H7 (cell line): ENCODE measurements at places on chromosomes 2 and 18. TPM values are rescaled to one million over a fixed set of nuclear protein-coding genes. Genes with fewer than 3 reads are reported as not detected.

Gene NOSTRIN
- total RNA-seq: not detected in 2 replicates

DNA sequence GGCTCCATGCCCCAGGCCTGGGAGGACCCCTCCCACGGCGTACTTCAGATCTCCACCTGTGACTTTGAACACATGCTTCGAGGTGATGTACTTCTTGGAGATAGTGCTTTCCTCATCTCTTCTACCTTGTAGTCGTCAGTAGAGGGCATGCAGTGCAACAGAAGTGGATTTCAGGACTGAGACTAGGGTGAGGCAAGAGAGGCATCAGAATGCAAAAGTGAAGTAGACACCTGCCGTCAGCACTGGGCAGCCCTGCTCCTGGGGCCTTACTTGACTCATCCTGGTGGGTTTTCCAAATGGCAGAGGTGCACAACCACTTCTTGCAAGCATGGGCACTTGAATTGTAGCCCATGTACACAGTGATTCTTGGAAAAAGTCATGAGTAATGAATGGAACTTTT is 258.8 kb downstream of the NEDD4L start:
- no peak for DNase-seq

GRCh38 chr2:67851016-67851415 is 211.8 kb downstream of the C1D start:
- no peak for DNase-seq

GRCh38 chr18:79068341-79068936 is 755 bp upstream of the ATP9B start:
- no peak for DNase-seq

DNA sequence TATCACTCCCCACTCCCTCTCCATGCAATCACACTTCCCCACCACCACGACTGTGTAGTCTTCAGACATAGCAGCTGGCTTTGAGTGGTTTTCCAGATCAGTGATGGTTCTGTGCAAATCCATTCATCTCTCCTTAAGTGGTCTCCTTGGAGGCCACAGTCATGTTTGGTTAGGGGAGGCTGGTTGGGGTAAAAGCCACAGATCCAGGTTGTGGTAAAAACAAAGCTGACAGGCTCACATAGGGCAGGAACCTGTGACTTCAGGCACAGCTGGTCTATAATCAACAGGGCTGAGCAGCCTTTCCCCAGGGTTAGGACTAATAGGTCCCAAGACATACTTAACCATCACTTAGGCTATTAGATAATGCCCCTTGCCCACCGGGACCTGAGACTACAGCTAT is 46.2 kb upstream of the FZD7 start:
- DNase-seq: no peak

DNA sequence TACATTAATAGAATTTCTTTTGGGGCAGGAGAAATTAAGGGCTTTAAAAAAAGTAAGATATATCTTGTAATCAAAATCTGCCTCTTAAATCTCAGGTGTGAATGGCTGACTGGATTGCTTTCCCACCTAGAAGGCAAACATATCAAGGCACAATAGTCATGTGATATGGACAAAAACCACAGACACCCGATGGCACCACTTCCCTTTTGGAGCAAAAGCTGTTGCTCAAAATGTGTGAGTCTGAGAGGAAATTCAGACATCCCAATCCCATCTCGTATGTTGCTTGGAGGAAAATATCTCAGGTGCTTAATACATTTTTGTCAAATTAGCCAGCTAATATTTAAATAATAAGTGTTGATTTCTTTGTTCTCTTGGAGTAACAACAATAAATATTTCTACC is 120.7 kb downstream of the KCNF1 start:
- DNase-seq: no peak

GRCh38 chr2:24704692-24705091 is 88.5 kb downstream of the PTRHD1 start:
- no peak for DNase-seq

Gene REG3A
- total RNA-seq: not detected in 2 replicates

DNA sequence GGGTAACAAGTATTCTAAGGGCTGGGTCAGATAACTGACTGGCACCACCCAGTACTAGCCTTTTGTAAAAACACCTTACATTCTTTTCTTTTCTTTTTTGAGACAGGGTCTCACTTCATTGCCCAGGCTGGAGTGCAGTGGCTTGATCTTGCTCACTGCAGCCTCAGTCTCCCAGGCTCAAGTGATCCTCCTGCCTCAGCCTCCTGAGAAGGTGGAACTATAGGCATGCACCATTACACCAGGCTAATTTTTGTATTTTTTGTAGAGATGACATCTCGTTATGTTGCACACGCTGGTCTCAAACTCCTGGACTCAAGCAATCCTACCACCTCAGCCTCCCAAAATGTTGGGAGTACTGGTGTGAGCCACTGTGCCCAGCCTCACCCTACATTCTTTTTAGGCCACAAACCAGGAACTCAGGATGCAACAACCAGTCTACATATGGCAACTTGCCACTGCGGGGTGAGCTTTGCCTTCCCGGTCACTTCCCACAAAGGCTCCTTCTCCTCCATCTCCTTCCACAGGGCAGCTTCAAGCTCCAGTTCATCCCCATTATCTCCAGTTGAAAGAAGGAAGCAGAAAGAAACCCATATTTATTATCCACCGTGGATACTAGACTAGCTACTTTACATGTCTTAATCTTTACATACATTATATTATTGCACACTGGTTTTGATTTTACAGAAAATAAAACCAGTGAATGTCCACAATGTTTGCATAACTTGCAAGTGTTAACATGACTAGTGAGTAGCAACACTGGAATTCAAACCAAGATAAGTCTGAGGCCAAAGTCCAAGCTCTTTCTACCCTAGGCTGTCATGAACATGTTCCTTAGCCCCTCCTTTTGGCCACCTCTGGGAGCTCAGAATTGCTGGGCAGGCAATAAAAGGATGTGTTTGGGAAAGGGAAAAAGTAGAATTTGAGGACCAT is 23.7 kb upstream of the AP1S3 start:
- DNase-seq: no peak

Gene FEV
- not detected in 2 replicates for total RNA-seq

- DNase-seq: no peak
Observed at GRCh38 chr18:66329716-66330115, 274.2 kb downstream of the CDH19 start.

GRCh38 chr2:1224901-1225300 is 188.4 kb upstream of the TPO start:
- DNase-seq: no peak

- no peak for DNase-seq
Observed at GRCh38 chr2:148994341-148994740, 44.2 kb upstream of the LYPD6B start.

Gene MYO5B
- 2.7 and 3.7 TPM in 2 replicates for total RNA-seq

Gene ASB3
- 49.2 and 54.2 TPM in 2 replicates for total RNA-seq

DNA sequence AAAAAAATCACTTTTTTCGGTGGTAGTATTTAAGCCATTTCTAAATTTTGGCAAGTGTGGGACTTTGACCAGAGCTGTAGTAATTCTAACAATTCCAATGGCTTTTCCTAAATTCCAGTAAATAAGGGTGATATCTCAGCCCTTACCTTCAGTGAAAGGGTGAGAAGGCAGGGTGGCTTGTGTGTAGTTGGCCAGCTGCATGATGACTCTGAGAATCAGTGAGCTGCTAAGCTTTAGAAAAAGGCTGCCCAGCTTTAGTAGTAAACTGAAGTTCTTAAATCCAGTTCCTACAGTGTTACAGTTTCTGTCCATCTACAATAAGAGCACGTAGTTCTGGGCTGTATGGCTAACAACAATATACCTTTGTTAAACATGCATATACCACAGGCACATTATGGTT is 42.0 kb downstream of the OXER1 start:
- DNase-seq: no peak

- DNase-seq: no peak
Observed at GRCh38 chr2:20451341-20451740, 4.5 kb downstream of the RHOB start.

DNA sequence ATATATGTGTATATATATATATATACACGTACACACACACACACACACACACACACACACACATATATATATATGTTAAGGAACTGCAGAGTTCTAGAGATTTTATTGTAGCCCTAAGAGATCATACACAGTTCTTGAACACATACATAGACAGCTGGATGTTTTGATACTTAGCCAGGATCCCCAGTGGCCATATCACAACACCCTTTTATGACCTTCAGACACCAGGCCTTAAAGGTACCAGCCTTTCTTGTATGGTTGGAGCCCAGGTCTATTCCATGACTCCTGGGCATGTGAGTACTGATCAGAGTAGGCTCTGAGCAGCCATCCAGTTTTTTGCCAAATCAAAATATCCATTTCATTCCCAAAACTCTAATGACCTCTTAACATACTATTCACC is 138.3 kb downstream of the MYO1B start:
- DNase-seq: no peak

Gene EN1
- total RNA-seq: not detected in 2 replicates

GRCh38 chr18:57768537-57769326 is 34.4 kb downstream of the ATP8B1 start:
- DNase-seq: no peak

- no peak for DNase-seq
Observed at GRCh38 chr18:75052475-75052874, 156.5 kb downstream of the PTGR3 start.

DNA sequence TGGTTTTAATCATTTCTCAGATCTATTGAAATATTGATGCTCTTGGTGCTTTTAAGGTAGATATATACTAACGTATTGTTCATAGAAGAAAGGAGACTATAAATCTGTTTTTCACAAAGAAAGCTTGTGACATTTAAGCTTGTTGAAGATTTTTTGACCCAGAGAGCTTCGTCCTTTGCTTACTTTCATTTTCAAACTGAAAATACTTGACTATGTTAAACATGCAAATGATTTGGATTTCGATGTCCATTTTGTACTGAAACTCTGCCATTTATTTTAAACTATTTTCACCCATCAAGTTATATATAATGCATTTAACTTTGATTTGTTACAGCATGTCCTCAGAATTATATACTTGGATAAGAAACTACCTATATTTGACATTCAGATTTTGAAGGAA is 85.2 kb downstream of the SLC4A10 start:
- DNase-seq: no peak

DNA sequence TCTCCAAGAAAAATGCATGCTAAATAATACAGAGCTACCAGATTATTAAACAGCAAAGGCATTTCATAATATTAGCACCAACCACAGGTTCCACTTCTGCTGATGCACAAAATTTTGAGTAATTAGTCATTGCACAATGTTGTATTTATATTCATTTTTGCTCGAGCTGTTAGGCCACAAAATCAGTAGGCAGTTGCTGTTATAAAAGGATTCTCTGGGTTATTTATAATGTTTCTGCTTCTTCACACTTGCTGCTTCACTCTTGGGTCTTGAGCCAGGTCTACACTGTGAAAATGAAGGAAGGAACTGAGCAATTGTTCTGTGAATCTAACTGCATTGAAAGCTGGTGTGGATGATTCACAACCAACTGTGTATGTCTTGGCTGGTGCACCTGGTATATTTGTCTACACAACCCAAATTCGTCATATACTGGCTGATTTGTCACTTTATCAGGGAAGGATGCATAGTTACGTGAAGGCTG is 38.3 kb downstream of the MRPL33 start:
- DNase-seq: no peak

DNA sequence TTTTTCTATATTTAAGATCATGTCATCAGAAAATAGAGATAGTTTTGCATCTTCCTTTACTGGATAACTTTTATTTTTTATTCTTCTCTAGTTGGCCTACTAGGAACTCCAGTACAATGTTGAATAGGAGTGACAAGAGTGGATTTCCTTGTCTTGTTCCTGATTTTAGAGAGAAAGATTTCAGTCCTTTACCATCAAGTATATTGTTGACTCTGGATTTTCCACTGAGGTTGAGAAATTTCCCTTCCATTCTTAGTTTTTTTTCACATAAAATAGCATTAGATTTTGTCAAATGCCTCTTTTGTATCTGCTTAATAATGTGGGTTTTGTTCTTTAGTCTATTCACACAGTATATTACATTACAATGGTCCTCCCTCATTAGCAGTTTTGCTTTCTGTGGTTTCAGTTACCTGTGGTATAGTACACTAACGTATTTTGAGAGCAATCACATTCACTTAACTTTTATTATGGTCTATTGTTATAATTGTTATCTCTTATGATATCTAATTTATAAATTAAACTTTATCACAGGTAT is 105.5 kb downstream of the THADA start:
- no peak for DNase-seq

- DNase-seq: no peak
Observed at GRCh38 chr2:212136216-212136795, 402.3 kb downstream of the ERBB4 start.

- DNase-seq: no peak
Observed at GRCh38 chr18:60980422-60981005, 352.7 kb upstream of the CDH20 start.

DNA sequence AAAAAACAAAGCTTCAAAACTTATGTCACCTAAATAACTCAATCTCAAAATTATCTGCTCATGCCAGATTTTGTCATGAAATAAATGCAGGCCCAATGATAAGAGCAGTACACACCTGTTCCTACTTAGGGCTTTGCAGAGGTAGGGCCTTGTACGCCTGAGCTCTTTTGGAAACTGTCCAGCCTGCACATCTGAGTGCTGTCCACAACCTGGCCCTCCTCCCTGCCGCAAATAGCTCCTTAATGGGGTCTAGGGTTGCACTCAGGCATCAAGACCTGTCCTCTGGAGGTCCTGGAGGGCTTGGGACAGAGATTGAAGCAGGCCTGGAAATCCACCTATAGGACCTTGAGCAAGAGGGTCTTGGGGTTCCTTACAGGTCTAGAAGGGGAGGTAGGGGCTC is 115.4 kb upstream of the CCDC195 start:
- no peak for DNase-seq

DNA sequence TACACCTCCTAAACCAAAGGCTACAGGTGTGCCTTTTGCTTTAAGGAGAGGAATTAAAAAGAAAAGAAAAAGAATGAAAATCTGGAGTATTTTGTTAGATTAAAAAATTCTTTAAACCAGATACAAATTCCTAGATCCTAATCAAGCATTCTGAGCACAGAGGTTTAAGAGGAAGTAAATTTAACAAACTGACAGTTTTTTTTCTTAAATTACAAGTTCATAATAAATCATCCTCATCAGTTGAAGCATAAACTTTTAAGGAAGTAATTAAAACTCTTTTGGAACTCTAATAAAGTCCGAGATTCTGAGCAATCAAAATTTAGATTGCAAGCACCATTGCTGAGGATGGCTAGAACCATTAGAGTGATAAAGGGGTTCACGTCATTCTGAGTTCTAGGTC is 75.1 kb downstream of the POLE4 start:
- DNase-seq: no peak

Gene FBLN7
- total RNA-seq: 0.04 and 0.38 TPM in 2 replicates

Gene CLHC1
- 4.7 and 8.9 TPM in 2 replicates for total RNA-seq

Gene SCYGR4
- not detected in 2 replicates for total RNA-seq

DNA sequence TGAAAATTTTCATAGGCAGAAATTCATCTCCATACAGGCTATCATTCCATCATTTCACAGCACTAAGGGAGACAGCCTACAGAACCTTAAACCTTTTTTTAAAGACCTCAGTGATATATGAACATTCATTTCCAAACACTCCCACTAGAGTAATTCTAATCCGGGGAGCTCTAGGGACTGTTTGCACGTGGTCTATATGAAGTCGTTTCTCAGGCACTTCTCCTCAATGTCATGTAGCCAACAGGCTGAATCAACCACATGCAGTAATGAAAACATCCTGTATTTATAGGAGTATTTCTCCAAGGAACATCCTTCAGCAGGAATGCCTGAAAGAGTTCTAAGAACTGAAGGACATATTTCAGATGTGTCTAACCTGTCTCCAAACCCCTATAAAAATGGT is 97.3 kb upstream of the CREB1 start:
- DNase-seq: no peak

- DNase-seq: no peak
Observed at GRCh38 chr2:53505826-53506225, 261.8 kb upstream of the CHAC2 start.
